ENCODE measurements at places on chromosomes 11 and 22.

DNA sequence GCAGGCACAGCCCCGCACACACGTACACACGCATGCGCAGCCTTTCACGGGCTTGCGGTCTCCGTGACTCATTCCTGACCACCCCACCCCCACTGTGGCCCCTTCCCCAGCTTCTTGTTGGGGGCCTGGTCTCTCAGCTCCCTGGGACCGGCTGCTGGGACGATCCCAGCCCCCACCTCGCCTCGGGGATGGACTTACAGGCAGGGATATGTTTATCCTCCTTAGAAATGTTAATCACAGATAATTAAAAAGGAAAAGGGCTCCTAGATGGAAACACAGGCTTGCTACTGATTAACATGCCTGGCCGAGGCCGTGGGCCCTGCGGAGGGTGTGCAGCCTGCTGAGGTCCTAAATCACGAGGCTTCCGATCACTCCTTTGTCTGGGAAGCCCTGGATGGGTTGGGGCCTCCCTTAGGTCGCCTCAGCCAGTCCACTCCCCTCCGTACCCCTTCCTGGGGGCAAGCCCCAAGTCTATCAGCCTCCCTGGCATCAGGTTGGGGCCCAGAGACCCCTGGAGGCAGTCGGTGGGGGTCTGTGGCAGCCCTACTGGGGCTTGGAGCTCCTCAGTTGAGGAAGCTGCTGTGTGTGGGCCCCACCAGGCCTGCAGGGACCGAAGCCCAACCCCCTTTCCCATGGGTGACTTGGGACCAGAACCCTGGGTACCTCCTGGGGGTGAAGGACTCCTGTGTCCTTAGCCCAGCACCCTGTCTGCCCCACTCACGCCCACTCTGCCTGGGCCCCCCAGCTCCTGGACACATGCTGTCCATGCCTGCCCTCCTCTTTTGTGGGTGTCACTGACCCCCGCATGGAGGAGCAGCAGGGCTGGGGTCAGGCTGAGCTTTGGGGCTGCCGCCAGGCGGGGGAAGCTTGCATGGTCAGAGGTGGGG, 20.6 kb downstream of the TSPAN4 start:
- no peak for DNase-seq

DNA sequence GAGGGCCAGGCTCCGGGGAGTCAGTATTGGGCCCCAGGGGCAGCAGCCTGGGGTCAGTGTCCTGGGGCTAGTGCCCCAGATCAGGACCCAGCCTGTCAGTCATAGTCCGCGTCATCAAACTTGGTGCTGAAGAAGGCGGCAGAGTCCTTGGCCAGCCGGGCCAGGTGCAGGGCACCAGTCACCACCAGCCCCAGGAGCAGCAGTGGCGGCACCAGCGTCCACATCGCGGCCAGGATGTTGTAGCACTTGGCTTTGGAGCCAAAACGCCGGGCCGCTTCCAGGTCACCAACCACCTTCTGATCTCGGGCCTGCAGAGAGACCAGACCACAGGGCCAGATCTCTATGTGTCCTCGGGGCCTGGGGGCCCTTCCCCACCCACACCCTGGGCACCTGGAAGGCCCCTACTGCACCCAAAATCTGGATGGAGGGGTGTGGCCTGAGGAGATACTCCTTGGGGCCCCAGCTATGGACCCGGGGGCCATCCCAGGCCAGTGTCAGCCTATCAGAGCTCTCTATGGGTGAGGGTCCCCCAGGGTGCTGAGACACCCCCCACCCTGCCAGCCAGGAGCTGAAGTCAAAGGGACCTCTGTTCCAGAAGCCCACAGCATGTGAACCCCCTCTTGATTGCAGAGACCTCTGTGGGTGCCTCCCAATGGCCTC, 790 bp downstream of the IFITM5 start:
- DNase-seq: no peak

DNA sequence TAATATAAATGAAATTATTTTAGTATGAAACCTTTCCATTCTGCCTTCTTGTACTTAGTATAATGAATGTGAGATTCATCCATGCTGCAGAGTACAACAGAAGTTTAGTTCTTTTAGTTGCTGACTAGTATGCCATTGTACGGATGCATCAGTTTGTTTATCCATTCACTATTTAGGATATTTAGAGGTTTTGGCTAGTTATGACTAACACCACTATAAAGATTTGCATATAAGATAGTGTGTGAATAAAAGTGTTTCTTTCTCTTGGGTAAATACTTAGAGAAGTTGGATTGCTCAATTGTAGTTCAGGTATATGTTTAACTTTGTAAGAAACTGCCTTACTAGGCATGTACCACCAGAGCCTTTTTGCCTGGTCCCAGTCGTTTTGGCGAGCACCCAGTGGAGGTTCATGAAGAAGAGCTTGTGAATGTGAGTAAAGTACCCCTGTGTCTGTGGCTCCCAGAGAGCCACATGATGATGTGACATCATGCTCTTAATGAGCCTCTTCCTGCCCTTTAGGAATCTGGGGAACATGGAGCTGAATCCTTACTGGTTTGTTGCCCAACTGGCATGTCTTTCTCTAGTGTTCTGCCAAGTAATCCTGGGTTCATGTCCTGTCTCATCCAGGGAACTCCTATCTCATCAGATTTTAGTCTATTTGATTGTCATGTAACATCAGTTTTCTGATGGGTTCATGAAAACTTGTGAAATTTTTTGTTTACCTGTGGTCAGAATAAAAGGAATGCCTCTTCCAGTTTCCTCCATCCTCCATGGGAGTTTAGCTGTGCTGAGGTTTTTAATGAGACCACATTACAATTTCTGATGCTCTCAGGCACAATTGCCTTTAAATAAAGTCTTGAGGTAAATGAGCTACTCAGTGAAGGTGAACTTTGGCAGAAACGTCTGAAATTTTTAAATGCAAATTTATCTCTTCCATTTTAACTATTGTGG, 234.8 kb downstream of the CASP12 start:
- no peak for DNase-seq

GRCh38 chr22:25359601-25360261, 140.3 kb downstream of the CRYBB2 start:
- DNase-seq: no peak

DNA sequence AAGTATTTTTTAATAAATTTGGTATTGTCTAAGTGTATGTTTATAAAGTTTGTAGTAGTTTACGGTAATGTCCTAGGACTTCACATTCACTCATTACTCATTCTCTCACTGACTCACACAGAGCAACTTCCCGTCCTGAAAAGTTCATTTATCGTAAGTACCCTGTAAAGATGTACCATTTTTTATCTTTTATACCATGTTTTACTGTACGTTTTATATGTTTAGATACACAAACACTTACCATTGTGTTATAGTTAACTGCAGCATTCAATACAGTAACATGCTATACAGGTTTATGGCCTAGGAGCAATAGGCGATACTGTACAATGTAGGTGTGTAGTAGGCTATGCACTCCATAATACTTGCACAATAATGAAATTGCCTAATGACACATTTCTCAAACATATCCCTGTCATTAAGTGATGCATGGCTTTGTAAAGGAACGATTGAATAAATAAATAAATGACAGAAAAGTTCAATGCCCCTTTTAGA, 12.5 kb upstream of the CARD18 start:
- DNase-seq: no peak

GRCh38 chr11:63592975-63593395, 21.2 kb downstream of the PLAAT3 start:
- no peak for DNase-seq

- no peak for DNase-seq
Observed at GRCh38 chr11:134512571-134513538, 100.8 kb upstream of the B3GAT1 start.

Data from GM19239 (cell line).